Gastrocnemius medialis (tissue), 4 donors: ENCODE measurements at places on chromosomes 12 and 14. TPM values are rescaled to one million over a fixed set of nuclear protein-coding genes. Genes with fewer than 3 reads are reported as not detected.

The KRT71 gene
- not detected for total RNA-seq

DNA sequence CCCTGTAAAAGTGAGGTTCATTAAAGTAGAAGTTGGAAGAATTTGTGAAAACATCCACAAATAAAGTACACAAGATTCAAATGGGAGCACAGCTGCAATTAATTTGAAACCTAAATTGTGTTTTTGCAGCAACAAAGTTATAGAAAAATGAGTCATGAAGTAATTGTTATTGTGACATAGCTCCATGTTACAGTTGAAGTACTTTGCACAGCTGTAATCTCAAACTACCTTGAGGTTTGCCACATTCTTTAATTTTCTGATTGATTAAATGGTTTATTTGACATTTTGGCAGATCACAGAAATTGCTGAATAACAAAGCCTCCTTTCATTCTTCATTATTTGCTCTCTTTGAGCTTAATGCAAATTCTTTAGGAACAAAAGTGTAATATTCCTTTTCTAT lies 111.3 kb downstream of the RMST start:
- no peak for DNase-seq

The POTEG gene
- not detected for total RNA-seq

- peak; percentile 76 for DNase-seq
Observed at GRCh38 chr12:26274441-26275312, 79.3 kb downstream of the SSPN start.

The SMCO2 gene
- not detected for total RNA-seq

DNA sequence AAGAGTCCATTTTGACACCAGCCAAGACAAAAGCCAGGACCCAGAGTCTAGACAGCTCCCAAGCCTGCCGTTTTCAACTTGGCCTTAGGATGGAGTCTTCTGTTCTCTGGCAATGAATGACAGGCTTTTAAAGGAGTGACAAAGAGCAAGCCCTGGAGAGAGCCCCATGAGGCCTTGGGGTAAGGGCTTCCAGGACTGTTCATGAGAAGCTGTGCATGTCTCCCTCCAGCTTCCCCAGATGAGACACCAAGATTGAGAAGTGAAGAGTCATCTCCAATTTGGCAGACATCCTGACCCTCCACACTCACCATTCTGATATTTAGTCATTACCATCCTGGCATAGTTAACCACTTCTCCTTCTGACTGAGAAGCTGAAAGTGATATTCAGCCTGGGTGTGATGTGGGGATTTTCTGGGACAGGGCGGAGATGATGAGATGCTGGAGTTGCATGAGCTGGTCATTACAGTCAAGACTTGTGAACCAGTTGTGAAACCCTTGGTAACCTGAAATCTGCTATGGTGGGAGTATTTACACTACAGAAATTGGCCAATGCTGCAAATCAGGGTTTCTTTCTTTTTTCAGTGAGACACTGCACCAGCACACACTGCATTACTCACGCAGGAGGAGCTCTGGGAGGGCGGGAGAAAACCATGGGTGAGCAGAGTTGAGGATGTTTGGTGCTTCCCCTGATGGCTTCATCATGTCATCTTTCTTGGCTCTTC lies 77.8 kb downstream of the VCPKMT start:
- peak; percentile 35 for DNase-seq

The PMEL gene
- total RNA-seq, result not detected

The RFX4 gene
- total RNA-seq, result not detected
